NCI-H524 (cell line): ENCODE measurements at places on chromosomes 5 and 9.

DNA sequence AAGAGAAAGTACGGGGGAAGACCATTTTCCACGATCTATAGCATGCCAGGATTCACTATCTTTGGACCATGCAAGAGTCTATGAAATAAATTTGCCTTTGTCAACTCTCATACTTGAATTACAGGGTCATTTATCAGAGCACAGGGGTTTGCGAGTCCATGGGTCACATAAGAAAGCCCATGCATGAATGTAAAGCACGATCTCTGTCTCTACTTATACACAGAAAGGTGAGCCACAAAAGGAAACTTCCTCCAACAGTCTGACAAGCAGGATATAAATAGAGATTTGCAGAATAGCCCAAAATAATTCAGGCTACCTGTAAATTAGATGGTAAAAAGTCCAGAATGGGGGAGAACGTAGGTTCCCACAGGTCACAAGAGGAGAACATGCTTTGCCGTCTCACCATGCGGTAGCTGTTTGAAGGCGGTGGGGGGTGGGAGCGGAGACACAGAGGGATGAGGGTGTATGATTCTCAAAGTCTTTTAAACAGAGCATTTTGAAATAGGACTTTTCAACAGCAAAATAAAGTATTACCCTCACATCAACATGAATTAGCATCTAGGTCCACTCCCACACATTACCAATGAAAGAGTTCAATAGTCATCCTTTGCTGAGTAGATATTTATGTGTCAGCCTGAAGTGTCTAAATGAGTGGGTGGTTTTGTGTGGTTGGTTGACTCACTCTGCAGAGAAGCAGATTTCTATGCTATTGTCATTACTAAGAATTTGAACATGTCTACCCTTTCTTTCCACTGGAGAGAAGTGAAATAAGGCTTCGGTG is 279.7 kb downstream of the EBF1 start:
- no peak for DNase-seq

- DNase-seq = no peak
These were observed 430.9 kb downstream of the CHSY3 start for GRCh38 chr5:130335117-130335516.

DNA sequence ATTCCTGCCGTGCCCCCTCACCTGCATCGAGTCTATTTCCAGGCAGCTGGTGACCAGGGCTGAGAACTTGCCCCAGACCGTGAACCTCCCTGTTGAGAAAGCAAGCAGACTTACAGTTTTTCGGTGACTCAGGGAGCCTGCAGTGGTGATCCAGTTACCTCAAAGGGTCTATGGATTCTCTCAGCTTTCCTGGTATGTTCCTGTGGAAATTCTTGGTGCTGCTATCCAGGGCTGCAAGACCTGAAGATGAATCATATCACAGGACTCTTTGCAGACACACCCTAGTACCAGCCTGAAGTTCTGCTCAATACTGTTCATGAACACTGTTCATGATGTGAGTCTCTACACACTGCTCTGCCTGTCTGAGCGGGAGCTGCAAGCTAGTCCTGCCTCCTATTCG is 154.7 kb downstream of the WDR70 start:
- no peak for DNase-seq

DNA sequence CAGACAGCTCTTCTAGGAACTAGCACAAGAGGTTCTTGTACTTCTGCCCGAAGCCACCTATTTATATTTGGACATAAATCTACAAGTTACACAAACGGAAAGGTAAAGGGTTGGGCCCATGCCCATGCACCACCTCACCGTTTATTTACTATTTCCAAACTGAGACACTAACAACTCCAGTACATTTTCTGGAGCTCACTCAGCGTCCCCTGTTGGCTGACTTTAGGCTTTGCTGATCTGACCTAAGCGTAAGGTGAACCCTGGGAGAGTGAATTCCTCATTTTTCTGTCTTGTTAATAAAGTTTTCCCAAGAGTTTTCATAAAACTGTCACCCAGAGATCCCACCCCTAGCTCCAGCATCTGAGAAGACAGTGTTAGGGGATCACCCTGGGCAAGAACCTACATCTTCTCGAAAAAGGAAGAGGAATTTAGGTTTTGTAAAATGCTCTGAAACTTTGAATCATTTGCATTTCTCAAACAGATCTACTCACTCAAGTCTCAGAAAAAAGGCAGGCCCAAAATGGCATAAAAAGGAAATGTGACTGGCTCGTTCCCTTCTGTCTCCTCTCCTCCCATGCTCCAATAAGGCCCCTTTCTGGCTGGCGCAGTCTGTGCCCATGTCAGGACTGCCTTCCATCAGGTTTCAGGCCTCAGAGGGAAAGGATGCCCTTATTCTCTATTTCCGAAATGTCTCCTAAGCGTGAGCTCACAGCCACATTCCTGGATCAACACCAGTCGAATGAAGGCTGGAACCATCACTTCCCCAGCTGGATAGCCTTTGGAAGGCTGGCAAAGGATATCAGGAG is 201.3 kb downstream of the FANCC start:
- DNase-seq = peak; percentile 15

- DNase-seq = no peak
These were observed 15.1 kb downstream of the ERMP1 start for GRCh38 chr9:5817862-5818261.

DNA sequence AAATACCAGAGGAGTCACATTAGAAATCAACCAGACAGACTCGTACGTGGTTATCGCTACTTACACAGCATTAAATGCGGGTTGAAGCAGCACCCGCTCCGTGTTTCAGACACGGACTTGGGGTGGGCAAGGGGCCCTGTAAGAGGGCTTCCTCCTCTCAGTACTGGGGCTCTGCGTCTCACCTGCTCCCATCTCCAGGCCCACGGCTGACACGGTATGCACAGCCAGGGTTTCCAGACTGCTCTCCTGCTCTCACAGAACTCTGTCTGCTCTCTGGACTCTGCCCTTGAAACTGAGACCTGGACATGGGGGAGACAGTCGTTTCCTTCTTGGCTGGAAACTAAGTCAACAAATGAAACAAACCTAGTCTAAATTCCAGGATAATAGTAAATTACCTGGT is 24.7 kb upstream of the RASGEF1C start:
- DNase-seq = no peak

DNA sequence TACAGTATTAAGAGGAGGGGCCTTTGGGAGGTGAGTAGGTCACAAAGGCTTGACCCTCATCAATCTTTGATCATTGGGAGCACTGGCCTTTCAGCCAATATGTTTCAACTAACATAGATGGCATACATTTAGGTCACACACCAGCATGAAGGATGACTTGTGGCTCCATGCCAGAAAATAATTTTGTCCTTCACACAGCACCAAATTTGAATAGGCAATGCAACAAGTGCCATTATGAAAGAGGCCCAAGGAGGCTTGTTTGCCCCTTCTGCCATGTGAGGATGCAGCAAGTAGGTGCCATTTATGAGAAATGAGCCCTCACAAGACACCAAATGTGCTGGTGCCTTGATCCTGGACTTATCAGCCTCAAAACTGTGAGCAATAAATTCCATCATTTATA is 81.1 kb downstream of the JAKMIP2 start:
- no peak for DNase-seq

DNA sequence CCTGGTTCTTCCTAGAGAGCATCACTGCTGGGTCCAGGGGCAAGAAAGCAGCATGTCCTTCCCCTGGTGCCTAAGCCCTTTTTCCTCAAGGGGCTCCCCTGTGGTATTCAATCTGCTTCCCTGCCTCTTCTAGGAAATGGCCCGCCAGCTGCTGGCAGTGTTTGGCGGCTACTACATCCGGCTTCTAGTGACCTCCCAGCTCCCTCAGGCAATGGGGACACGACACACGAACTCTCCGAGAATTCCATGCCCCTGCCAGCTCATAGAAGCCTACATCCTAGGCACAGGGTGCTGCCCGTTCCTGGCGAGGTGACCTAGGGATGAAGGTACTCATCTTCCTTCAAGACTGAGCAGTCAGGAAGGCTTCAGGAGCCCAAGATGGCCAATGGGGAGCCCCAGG is 14.6 kb downstream of the TEX53 start:
- DNase-seq = no peak

DNA sequence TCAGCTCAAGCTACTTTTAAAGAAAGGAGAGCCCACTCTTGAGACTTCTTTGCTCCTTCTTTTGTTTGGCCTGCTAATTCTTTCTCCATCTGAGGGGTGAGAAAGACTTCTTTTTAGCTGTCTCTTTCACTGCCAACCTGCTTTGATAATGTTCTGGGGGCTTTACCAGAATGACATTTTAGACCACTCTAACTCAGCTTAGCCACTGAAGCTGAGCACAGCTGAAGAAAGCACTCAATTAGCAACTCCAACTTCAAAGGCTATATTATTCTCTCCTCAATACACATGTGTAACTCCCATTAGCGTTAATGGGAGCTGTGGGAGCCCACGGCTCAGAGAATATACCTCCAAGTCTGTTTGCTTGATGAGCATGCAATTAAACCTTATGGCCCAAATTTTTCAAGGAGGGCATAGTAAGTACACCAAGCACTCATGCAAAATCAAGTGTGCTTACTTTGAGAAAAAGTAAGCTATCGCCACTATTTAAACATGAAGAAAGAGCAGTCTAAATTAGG is 815.4 kb upstream of the DMAC1 start:
- DNase-seq = no peak

DNA sequence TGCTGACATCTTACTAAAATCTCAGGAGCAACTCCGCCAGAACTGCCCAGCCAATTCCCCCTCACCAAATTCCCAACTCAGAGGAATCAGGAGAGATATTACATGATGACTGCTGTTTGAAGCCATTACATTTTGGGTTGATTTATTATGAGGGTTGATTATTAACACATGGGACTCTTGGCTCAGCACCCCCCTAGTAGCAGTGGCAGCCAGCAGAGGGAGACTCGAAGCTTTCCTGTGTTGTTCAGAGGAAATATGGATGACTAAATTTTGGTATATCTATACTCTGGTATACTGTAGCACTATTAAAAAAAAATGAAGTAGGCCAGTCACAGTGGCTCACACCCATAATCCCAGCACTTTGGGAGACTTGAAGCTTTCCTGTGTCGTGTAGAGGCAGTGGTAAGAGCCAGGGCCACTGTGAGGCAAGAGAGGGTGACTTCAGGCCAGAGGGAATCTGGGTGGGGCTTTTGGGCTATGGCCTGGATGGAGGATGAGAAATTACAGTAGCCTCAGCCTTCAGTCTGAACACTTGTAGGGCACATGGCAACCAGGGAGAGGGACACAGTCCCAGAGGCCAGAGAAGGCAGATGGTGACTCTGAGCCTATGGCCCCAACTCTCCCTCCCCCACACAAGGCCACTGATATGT is 111.4 kb downstream of the LHX2 start:
- DNase-seq = peak; percentile 36

- no peak for DNase-seq
These were observed 55.1 kb upstream of the ZNF608 start for GRCh38 chr5:124801551-124801950.

GRCh38 chr9:78871452-78872331 is 574.8 kb downstream of the PSAT1 start:
- DNase-seq = no peak

GRCh38 chr5:471750-472058 is 28.7 kb downstream of the EXOC3 start:
- no peak for DNase-seq

DNA sequence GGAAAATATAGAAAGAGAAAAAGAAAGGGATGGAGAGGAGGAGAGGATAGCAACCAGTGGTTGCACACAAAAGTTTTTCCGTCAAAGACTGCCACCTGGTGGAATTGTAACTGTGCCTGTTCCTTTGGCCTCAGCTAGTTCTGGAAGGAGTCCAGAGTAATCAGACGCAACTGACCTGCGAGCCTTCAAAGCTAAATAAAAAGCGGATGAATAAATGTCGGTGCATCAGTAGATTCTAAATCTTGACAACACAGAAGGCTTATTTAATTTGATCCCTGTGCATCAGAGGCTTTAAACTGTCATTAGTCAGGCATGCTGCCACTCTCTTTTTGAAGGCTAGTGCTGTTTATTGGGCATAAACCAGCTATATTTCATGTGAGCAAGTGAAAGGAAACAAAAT is 132.9 kb upstream of the ACO1 start:
- peak; percentile 42 for DNase-seq

- DNase-seq = no peak
These were observed 27.2 kb downstream of the DEPDC1B start for GRCh38 chr5:60672693-60673264.

GRCh38 chr5:80275347-80275746 is 19.5 kb upstream of the SERINC5 start:
- DNase-seq = peak; percentile 45

GRCh38 chr9:104858271-104858670 is 69.7 kb downstream of the ABCA1 start:
- DNase-seq = no peak

DNA sequence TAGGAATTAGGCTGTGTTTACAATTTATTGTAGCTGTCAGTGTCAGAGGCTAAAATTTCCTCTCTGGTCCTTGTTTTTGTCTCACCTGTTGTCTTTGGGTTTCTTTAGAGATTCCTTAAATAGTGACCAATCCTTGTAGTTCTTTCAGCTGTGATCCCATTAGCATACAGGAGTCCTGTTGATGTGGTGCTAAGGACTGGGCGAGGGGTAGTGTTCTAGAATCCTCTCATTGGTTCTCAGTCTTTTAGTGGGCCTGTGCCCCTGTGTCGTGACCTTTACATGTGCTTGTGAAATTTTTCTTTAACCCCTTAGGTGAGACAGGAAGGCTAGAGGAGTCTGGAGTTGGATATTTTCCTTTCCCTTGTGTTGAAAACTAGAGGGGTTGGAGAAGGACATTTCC is 51.2 kb downstream of the ZNF618 start:
- DNase-seq = no peak

- no peak for DNase-seq
These were observed 218.0 kb downstream of the DCP2 start for GRCh38 chr5:113194591-113194990.
